Breast epithelium (tissue), 4 donors: ENCODE measurements at places on chromosomes 1 and 21. TPM values are rescaled to one million over a fixed set of nuclear protein-coding genes. Genes with fewer than 3 reads are reported as not detected.

DNAH14 gene
- 6.1 TPM for total RNA-seq

AADACL3 gene
- total RNA-seq: not detected

ARV1 gene
- total RNA-seq: 21.0 TPM

DNA sequence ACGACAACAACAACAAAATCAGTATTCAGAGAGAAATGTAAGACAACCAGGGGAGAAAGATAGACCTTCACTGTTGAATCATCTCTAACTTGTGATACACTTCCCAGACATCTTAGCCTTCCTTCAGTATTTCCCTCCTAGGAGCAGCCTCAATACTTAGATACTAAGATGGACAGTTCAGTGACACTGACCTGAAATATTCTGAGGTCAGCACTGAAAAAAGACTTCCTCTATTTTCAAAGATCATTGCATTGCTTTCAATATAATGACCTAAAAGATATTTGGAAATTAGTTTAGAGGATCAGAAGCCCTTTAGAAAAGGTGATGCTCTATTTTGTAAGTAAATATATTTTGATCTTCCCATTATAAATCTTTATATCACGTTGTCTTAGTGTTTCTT lies 101.0 kb downstream of the MRPL39 start:
- no peaks in the 10 kb centered on the region for H3K36me3 ChIP-seq
- no peak overlapping the region for H3K4me3 ChIP-seq
- no peak for DNase-seq
- no peaks in the 10 kb centered on the region for H3K27me3 ChIP-seq
- H3K27ac ChIP-seq: no peak overlapping the region

DNA sequence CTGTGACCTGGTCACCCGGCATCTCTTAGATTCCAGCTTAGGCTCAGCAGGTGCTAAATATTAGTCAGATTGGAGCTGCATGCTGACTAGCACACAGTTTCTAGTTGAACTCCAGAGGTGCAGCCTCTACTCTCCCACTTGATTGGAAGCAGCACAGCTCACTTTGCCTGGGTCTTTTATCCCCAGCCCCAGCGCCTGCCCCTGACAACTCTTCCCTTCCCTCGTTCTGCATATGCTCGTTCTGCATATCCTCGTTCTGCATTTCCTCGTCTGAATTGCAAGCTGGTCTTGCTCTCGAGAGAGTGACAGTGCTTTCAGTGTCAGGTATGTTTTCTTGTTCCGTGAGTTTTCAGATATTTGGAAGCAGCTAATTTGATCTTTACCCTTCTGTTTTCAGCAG lies 11.7 kb downstream of the COL18A1 start:
- peaks cover 12% of the 10 kb centered on the region for H3K4me1 ChIP-seq
- no peak for DNase-seq
- H3K36me3 ChIP-seq: no peaks in the 10 kb centered on the region
- H3K27me3 ChIP-seq: no peaks in the 10 kb centered on the region

- DNase-seq: no peak
- H3K27me3 ChIP-seq: no peaks in the 10 kb centered on the region
- H3K4me1 ChIP-seq: no peaks in the 10 kb centered on the region
- no peak overlapping the region for H3K27ac ChIP-seq
- no peak overlapping the region for H3K4me3 ChIP-seq
Observed at GRCh38 chr1:57248830-57249229, 175.0 kb downstream of the DAB1 start.

DNA sequence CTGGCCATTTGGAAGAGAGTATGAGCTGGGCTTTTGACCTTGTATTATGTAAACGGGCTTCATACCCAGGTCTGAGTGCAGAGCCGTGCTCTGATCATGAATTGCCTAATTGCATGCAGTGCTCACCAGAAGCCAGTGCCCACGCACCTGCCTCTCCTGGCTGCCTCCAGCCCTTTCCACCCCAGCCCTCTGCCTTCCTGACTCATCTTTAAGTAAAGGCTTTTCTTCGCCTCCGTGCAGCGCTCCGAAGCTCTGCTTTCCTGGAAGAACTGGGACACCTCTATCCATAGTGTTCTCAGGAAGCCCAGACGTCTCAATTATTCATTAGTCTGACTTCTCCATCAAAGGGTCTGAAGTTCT lies 413.7 kb downstream of the PTPRU start:
- no peak overlapping the region for H3K4me3 ChIP-seq
- no peaks in the 10 kb centered on the region for H3K36me3 ChIP-seq
- H3K27me3 ChIP-seq: no peaks in the 10 kb centered on the region
- H3K27ac ChIP-seq: no peak overlapping the region

- no peak overlapping the region for H3K4me3 ChIP-seq
- no peaks in the 10 kb centered on the region for H3K27me3 ChIP-seq
- no peak overlapping the region for H3K27ac ChIP-seq
- H3K4me1 ChIP-seq: no peaks in the 10 kb centered on the region
Observed at GRCh38 chr1:175976865-175977642, 230.0 kb downstream of the COP1 start.

GRCh38 chr1:241827264-241827663 lies 20.7 kb upstream of the EXO1 start:
- H3K36me3 ChIP-seq: no peaks in the 10 kb centered on the region

DNA sequence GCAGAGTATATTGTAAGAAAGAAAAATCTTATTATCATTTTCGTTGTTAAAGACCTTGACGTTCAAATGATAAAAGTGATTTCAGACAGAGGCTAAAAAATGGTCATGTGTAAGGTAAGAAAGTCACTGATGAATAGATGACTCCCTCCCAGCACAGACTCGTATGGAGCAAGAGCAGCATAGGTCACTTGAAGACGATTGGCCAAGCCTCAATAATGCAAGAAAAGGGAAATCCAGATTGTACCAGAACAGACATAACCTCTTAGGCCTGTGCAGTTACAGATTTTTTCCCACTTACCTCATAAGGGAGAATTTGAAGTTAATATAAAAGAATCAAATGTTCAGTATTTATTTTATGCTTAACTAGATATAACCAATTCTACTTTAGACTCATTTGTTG lies 16.3 kb upstream of the OLFML2B start:
- H3K36me3 ChIP-seq: no peaks in the 10 kb centered on the region
- H3K27me3 ChIP-seq: no peaks in the 10 kb centered on the region
- DNase-seq: no peak
- no peaks in the 10 kb centered on the region for H3K4me1 ChIP-seq

DNA sequence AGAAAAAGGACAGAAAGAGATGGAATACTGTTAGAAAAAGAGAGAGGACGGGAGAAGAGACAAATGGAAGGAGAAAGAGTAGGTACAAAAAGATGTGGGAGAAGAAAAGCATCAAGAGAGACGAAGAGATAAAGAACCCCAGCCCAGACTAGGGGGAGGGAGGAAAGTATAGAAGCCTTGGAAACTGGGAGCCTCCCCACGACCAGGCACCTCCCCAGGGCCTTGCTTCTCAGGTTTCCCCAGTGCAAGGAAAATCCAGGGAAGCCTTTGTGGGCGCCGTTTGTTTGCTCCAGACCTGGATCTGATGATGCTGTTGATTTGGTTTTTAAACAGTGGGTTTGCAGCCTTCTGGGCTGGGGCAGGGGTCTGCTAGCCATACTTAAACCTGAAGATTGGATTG lies 15.2 kb upstream of the ALX3 start:
- DNase-seq: no peak
- no peaks in the 10 kb centered on the region for H3K27me3 ChIP-seq
- H3K4me3 ChIP-seq: no peak overlapping the region

DNA sequence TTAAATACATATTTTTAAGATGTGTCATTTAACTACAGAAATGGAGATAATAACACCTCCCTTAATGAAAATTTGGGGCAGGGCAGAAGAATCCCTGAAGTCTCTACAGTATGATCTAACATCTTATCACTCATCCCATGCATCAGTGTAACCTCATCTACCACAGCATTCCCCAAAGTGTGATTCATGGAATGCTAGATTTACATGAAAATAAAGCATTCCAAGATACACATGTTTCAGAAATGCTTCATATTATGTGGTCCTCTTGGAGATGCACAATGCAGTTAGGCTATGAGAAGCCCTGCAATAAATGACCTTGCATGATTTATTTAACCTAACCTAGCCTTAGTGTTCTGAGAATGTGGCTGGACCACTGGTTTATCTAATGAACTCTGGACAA lies 166.9 kb upstream of the SYT6 start:
- no peaks in the 10 kb centered on the region for H3K27me3 ChIP-seq
- no peak overlapping the region for H3K27ac ChIP-seq
- H3K36me3 ChIP-seq: no peaks in the 10 kb centered on the region
- no peak for DNase-seq
